ENCODE measurements at places on chromosomes 3 and 15.
A peak's percentile ranks its signal among the peaks of the same experiment; 100 is the strongest.

DNA sequence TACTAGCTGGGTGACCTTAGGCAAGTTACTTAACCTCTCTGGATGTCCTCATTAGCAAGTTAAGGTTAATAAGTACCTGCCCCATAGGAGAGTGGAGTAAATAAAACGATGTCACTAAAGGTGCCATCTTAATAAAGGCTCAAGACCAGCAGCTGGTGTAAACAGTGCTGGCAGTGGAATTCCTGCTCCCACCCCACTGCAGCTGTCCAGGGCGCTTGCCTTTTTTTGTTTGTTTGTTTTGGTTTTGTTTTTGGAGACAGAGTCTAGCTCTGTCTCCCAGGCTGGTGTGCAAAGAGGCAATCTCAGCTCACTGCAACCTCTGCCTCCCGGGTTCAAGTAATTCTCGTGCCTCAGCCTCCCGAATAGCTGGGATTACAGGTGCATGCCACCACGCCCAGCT, 28.9 kb downstream of the IDH3A start:
- DNase-seq, result no peak

DNA sequence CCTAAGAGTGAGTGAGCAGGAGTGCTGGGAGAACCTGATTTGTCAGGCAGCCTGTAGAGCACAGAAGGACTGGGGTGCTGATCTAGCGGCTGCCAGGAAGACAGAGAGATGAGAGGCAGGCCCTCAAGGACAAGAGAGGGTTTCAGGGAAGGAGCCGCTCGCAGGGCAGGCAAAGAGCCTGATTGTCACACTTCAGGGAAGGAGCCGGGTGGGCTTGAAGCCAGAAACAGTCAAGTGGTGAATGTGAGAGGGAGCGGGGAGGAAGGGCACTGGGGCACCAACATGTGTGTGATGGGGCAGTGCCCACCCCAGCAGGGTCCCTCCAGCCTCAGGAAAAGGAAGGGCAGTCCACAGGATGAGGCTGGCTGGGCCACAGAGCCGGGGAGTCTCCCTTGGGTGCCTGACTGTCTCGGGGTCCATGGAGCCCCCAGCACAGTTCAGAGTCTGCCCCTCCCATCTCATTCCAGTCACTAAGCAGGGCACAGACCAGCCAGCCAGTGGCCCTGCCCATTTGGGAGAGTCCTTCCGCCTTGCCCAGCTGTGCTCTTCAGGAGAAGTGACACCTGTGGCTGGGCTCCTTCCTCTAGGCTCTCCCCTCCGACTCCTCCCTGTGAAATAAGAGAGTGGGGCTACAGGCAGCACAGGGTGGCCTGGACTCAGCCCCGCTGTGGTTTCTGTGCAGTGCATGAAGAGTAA, 148.6 kb downstream of the RAB11A start:
- no peak for DNase-seq

DNA sequence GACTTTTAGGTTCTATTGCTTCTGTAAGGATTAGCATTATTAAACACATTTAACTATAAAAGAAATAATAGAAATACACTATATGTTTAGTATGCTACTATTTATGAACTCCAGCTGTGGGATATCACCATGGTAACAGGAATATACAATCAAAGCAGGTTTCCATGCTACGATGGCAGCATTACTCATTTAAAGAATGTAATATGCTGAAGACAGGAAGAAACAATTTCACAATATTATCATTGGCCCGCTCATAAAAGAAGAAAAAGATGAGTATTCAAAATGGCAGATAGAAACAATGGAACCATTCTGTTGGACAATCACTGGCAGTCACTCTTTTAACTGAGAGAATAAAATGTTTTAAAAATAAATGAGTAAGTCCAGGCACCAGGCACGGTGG, 153.4 kb downstream of the CBLB start:
- no peak for DNase-seq

DNA sequence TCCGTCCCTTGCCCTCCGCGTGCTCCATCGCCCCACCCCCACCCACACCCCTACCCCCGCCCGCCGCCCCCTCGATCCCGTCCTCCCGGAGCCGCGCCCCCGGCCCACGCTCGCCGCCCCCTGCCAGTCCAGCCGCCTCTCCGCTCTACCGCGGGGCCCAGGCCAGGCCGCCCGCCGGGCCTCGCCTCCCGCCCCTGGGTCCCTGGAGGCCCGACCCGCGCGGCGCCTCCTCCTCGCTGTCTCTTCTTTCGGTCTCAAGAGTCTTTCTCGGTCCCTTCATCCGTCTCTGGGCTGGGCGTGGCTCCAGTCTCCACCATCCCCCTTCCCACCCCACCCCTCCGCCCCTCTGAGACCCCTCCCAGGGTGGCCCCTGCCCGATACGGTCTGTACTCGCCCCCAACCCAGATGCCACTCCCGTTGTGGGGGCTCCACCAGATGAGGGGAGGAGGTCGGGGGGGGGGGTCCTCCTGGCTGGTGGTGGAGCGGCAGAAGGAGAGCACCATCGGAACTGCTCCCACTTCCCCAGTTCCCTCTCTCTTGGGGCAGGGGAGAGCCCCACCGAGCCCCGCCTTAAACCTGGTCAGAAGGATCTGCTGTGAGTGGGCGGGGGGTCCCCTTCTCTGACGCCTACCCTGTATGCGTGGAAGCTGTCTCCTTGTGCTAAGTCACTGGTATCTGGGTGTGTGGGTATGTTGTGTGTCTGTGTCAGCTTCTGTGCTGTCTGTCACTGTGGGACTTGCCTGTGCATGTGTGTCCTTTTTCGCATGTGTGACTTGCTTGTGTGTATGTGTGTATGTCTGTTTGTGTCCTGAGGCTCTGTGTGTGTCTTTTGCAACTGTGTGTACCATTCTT, 1.0 kb downstream of the PRKCD start:
- DNase-seq, result peak; percentile 21

GRCh38 chr15:47972738-47973137, 148.1 kb upstream of the SLC24A5 start:
- no peak for DNase-seq

DNA sequence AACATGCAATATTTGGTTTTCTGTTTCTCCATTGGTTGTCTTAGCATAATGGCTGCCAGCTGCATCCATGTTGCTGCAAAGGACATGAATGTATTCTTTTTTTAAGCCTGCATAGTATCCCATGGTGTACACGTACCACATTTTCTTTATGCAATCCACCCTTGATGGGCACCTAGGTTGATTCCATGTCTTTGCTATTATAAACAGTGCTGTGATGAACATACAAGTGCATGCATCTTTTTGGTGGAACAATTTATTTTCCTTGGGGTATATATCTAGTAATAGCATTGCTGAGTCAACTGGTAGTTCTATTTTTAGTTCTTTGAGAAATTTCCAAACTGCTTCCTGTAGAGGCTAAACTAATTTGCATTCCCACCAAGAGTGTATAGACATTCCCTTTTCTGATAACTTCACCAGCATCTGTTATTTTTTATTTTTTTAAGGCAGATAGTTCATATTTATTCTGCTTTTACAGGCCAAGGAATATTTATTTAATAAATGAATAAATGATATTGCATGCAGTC, 62.4 kb upstream of the NPHP3 start:
- DNase-seq, result no peak

- no peak for DNase-seq
Measured at GRCh38 chr3:168974617-168975403, 688.7 kb downstream of the MECOM start.

- peak; percentile 86 for DNase-seq
Measured at GRCh38 chr3:18758047-18758704, 333.0 kb upstream of the SATB1 start.

DNA sequence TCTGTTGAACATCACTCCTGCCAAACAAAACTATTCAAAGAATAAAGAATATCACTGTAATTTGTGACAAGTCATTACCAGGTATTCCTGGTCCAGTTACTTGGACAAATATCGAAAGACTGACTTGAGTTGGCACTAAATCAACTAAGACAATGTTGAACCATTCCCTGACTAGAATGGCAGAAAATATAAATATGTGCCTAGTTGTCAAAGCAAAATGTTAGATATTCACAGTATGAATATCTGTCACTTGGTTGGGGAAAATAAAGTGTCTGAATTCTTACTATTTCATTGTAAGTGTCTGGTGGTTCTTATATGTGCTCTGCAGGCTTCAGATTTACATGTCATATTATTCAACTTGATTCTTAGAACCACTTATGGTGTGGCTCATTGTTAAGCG, 470.2 kb downstream of the NAALADL2 start:
- DNase-seq, result no peak

DNA sequence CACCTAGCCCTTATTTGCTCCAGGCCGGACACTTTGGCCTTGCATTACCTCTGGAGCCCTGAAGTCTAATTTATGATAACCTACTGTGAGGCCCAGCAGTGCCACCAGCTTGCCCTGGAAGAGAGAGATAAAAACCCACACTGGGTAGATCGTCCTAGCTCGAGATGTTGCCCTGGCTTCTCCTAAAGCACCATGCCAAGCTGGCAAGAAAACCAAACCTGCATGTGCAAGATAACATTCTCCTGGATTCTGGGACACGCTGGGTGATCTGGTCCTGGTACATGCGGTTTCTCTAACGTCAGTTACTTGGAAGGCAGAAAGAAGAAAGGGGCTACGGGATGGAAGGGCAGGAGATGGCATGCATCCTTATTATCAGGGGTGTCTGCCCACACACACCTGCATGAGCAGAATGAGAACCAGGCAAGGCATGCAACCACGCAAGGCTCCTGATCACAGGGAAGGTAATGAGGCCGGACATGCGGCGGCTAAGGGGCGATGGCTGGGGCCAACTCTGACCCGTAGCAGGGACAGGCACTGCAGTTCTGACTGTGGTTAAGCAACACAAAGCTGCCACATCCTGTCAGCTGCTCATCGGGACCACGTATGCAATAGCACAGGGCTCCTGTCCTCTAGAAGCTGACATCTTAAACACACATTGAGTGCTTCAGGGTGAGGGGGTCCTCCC, 73.0 kb downstream of the OXNAD1 start:
- peak; percentile 67 for DNase-seq
